ENCODE measurements at places on chromosomes 12 and 14.
A peak's percentile ranks its signal among the peaks of the same experiment; 100 is the strongest.

- DNase-seq, result no peak
Measured at GRCh38 chr12:93180566-93180965, 197.2 kb upstream of the NUDT4 start.

DNA sequence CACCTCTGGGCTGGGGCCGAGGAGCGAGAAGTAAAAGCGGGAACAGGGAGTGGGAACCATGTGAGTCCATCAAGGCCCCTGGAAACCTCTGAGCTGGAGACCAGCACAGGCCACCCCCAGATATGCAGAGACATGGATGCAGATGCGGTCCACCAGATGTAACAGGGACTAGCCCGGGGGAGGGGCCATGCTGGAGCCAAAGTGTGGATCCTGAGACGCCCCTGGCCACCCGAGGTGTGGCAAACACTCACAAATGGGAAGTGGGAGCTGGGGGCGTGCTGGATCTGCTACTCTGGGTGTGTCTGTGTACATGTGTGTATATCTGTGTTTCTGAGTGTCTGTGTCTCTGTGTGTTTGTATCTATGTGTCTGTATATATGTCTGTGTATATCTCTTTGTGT, 12.8 kb downstream of the MYL2 start:
- no peak for DNase-seq

DNA sequence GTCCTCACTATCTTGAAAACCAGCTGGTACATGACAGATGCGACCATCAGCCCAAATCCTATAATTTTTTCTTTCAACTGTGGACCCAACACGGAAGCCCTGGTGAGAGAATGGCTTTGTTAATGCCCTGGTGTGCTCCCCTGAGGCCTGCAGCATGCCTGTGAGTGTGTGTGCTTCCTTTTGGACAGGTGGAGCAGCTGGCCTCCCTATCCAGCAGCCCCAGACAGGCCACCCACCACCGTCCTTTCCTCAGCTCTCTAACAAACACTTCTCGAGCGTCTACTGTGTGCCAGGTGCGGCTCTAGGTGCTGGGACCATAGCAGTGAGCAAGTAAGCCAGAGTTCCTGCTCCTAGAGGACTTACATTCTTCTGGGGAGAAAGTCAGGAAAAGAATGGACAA, 78.9 kb upstream of the GZMB start:
- no peak for DNase-seq

- DNase-seq, result no peak
Measured at GRCh38 chr12:49891012-49891411, 12.7 kb downstream of the FAIM2 start.

GRCh38 chr12:54261815-54262402, 18.0 kb downstream of the CBX5 start:
- no peak for DNase-seq

GRCh38 chr12:53068811-53069585, 10.2 kb downstream of the SPRYD3 start:
- no peak for DNase-seq

GRCh38 chr12:111578971-111579340, 20.2 kb downstream of the ATXN2 start:
- DNase-seq, result no peak

DNA sequence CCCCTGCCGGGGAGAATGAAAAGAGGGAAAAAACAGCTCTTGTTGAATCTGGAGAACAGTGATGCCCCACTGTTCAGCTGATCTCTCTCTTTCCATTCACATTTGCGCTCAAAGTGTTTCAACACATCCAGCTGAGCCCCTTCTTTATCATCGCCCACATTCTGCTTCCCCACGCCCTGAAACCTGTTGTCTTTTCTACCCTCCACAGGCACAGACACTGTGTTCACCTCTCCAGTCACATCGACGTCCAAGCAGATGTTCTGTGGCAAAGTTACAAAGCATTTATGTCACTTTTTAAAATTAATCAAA, 338.7 kb downstream of the EGLN3 start:
- no peak for DNase-seq

DNA sequence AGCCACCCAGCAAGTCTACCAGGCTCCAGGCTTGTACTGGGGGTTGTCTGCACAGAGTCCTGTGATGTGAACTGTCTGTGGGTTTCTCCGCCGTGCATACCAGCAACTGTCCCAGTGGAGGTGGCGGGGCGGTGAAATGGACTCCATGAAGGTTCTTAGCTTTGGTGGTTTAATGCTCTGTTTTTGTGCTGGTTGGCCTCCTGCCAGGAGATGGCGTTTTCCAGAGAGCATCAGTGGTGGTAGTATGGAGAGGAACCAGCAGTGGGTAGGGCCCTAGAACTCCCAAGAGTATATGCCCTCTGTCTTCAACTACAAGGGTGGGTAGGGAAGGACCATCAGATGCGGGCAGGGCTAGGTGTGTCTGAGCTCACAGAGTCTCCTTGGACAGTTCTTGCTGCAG, 303.8 kb downstream of the TMEM121 start:
- no peak for DNase-seq

GRCh38 chr14:90613453-90613852, 202.8 kb downstream of the TTC7B start:
- DNase-seq, result no peak

DNA sequence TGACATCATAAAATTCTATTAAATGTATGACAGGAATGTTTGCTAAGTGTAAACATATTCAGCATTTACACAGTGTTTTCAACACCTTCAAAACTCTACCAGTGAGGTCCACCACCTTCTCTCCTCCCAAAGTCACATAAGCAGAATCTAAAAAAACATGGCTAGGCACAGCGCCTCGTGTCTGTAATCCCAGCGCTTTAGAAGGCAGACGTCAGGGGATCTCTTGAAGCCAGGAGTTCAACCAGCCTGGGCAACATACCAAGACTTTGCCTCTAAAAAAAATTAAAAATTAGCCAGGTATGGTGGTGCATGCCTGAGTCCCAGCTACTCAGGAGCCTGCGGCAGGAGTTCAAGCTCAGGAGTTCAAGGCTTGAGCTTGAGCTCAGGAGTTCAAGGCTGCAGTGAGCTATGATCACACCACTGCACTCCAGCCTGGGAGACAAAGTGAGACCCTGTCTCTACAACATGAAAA, 30.0 kb downstream of the NUMB start:
- DNase-seq, result no peak

GRCh38 chr12:64407342-64408223, 3.4 kb downstream of the XPOT start:
- no peak for DNase-seq

- DNase-seq, result no peak
Measured at GRCh38 chr12:108320507-108321293, 18.4 kb downstream of the CMKLR1 start.

DNA sequence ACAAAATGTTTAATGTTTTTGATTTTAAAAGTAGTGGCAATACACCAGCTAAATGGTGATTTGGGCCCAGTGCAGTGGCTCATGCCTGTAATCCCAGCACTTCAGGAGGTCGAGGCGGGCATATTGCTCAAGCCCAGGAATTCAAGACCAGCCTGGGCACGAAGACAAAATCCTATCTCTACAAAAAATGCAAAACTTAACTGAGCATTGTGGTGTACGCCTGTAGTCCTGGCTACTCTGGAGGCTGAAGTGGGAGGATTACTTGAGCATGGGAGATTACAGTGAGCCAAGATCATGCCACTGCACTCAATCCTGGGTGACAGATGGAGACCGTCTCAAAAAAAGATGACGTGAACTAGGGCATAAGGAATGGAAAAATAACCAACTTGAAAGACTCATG, 4.7 kb downstream of the RPL36AL start:
- DNase-seq, result no peak

GRCh38 chr12:49208676-49209075, 19.8 kb upstream of the TUBA1A start:
- no peak for DNase-seq

- no peak for DNase-seq
Measured at GRCh38 chr12:119406811-119407210, 72.3 kb downstream of the CCDC60 start.

DNA sequence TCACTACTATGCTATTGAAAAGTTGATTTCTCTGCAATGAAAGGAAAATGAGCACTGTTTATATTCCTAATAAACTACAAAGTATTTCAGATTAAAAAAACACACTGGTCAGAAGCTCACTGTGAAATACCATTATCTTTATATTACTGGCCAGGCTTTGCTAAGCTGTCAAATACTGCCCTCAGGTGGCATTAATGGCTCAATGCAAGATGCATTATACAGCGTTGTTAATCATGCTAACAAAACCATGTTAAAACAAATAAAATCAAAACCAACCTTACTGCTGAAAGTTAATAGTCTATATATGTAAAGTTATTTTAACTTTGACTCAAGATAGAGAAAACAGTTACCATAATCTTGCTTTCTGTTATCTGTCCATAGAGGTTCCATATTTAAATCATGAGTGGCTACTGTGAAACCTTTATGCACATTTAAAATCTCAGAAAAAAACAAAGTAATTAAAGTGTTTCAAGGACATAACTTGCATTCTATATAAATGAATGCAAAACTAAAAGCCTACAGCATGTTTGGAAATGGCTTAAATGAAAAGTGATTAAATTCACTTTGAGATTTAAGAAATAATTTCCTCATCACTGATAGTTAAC, 121.7 kb downstream of the RALGAPA1 start:
- peak; percentile 49 for DNase-seq

DNA sequence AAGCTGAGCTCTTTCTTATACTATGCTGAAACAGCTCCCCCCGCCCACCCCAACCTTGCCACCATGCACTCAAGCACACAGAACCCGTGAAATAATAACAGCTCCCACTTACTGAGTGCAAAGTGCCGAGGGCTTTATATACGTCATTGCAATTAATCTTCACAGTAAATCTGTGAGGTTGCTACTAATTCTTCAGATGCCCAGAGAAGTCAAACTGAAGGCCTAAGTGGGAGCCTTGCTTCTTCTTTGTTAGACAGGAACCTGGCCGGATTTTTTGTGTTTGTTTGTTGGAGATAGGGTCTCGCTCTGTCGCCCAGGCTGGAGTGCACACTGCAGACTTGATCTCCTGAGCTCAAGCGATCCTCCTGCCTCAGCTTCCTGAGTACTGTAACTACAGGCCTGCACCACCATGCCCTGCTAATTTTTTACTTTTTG, 34.0 kb downstream of the VCPKMT start:
- no peak for DNase-seq

DNA sequence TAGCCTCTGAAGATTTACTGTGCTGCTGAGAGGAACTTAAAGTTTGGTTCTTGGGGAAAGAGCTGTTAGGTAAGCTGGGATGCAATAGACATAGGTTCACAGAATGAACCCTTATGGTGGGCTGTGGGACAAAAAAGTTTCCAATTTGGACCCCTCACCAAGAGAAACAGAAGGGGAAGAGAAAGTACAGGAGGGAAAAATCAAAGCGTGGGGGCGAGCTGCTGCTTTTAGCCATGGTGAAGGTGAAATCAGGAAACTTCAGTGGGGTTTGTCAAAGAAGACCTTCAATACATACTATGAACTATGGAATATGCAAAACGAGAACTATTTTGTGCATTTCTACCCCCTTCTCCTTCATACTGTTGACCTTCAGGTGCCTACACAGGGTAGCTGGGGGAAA, 10.6 kb upstream of the NINJ2 start:
- DNase-seq, result no peak

GRCh38 chr14:103561381-103562178, 877 bp downstream of the BAG5 start:
- DNase-seq, result peak; percentile 9

GRCh38 chr14:98138666-98139065, 1133.3 kb downstream of the BCL11B start:
- DNase-seq, result peak; percentile 42

GRCh38 chr12:95918194-95918993, 24.0 kb downstream of the CCDC38 start:
- DNase-seq, result peak; percentile 64

- DNase-seq, result no peak
Measured at GRCh38 chr12:6018265-6018664, 73.2 kb upstream of the ANO2 start.

- DNase-seq, result no peak
Measured at GRCh38 chr14:106530423-106531107, 1004.2 kb downstream of the TMEM121 start.

DNA sequence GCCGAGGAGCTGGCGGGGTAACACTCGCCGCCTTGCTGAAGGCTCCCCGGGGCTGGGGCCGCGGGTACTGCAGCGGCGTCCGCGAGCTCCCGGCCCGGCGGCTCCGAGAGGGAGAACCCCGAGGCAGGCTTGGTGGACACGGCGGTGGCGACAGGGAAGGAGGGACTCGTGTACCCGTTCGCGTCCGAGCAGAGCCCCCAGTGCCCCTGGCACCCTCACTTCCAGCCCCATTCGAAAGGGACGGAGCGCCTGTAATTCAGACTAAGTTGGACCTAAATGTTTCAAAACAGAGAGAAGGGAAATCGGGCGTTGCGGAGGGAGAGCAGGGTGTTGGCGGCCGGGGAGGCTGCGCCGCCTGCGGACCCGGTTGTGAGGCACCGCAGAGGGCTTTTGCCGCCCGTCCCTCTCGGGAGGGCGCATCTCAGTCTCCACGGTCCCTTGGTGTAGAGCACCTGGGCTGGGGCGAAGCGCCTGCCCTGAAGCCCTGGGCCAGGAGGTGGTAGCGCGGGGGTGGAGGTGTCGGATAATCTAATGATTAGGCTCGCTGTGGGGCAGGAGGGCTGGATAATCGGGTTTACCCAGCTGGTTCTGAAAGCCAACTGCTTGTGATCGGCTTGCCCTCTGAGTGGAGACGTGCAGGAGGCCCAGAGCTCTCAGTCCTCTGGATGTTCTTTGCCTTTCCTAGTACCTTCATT, 771 bp downstream of the DAAM1 start:
- DNase-seq, result no peak

- DNase-seq, result no peak
Measured at GRCh38 chr14:46973295-46973694, 321.7 kb upstream of the RPL10L start.

- DNase-seq, result no peak
Measured at GRCh38 chr12:97924122-97924521, 461.5 kb downstream of the RMST start.

GRCh38 chr14:57066887-57067513, 201.7 kb downstream of the EXOC5 start:
- DNase-seq, result peak; percentile 73

DNA sequence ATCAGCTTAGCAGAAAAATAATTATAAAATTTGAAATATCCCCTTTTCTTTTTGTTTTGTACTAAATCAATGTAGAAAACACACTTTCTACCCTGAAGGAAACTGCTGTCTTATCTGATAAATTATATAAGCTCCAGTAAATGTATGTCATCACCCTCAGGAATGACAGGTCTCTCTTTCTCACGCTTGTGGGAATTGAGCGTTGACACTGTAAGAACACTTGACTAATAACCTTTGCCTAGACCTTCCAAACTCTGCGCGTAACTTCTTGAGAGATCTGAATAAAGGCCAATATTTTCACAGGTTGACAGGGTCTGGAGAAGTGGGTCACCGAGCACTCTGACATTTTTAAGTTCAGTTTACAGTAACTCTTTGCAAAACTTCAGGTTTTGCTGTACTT, 138.5 kb downstream of the BCAT1 start:
- no peak for DNase-seq

GRCh38 chr12:50566066-50566465, 61.3 kb downstream of the DIP2B start:
- no peak for DNase-seq

- no peak for DNase-seq
Measured at GRCh38 chr12:8075935-8076334, 6.1 kb upstream of the NECAP1 start.

GRCh38 chr12:128804762-128805161, 19.0 kb downstream of the SLC15A4 start:
- DNase-seq, result no peak

All from NCI-H748 treated with DMSO at 0.1 percent for 48 hours (cell line).